ENCODE measurements at places on chromosomes 6 and 20.
A peak's percentile ranks its signal among the peaks of the same experiment; 100 is the strongest.

DNA sequence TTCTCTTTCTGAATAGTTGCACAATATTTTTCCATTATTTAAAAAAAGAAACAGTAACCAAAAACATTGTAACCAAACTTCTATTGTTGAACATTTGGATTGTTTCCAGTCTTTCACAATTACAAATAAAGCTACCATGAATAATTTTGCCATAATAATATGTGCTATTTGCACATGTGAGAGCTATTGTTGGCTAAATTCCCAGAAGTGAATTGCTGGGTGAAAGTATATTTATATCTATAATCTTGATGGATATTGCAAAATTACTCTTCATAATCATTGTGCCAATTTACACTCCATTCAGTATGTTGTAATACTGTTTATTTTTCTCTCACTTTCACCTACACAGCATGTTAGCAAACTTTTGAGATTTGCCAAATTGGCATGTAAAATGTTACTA lies 36.6 kb upstream of the SLC22A16 start:
- DNase-seq = peak; percentile 46

DNA sequence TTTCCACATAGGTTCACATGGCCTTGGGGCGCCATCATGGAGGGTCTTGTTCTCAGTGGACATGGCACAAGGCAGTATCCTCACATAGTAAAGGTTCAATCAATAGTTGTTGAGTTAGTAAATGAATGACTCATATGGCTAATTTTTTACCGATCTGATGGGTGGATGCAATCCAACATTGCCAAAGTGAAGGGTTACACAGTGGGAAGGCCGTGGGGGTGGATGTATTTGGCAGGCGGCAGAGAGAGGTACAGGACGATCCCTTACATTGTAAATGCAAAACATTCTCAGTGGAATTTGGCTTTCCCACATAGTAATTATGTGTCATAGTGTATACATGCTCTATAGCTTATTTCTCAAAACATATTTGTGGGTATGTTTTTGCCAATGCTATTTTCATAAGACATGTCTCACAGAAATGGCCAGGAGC lies 21.0 kb upstream of the PDE7B start:
- DNase-seq = no peak

- no peak for DNase-seq
Observed at GRCh38 chr20:15739035-15739434, 834.2 kb downstream of the KIF16B start.

DNA sequence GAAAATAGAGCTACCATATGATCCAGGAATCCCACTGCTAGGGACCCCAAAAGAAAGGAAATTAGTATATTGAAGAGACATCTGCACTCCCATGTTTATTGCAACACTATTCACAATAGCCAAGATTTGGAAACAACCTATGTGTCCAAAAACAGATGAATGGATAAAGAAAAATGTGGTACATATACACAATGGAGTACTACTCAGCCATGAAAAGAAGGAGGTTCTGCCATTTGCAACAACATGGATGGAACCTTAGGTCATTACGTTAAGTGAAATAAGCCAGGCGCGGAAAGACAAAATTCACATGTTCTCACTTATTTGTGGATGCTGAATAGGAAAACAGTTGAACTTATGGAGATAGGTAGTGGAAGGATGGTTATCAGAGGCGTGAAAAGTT lies 137.3 kb downstream of the ADAT2 start:
- DNase-seq = no peak

DNA sequence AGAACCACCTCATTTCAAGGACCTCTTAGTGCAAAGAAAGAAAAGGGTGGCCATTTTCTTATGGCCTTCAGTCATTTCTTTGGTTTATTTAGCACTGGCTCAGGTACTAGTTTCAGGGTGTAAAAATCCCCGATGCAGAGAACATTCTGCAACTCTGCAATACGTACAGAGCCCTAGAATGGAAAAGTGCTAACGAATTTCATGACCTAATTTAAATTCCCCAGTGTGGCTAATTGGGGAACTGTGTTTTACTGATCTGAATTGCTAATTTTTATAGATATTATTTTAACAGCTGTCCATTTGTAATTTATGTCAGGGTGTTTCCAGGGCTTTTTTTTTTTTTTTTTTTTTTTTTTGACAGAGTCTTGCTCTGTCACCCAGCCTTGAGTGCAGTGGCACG lies 160.7 kb downstream of the UST start:
- no peak for DNase-seq

DNA sequence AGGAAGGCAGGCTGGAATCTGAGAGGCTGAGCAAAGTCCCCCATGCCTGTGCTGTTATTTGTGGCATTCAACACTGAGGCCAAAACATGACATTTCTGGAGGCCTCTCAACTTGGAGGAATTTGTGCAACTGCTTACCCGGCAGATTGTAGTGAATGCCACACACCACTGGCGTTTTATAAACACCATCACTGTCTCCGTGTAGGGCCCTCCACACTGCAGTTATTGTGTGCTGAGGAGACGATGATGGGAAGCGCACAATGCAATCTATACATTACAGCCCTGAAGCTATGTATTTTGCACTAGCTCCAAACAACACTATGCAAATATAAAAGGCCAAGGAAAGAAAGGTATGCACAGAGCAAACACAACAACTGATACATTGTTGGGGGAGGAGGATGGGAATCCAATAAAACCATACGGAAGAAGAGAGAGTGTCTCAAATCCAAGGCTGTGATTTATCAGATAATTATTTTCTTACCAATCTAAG lies 106.5 kb downstream of the SMLR1 start:
- DNase-seq = peak; percentile 58

DNA sequence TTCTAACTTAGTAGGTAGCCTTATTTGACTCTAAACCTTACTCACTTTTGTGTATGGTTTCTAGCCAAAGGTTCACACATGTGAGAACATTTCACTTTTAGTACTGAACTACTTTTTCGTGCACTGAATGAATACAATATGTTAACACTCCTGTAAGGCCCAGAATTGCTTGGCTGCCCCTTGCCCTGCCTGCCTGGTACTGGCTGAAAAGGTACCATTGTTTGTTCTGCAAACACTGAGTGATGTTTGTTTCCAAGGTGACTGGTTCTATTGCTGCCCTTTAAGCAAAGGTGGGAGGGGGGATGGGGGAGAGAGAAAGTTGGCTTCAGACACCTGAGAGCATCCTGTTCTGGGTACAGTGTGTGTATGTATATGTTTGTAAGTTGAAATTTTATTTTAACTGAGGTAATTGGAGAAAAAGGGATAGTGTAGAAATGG lies 31.2 kb downstream of the RREB1 start:
- no peak for DNase-seq

GRCh38 chr6:147438758-147439528 lies 69.5 kb upstream of the SAMD5 start:
- DNase-seq = no peak

DNA sequence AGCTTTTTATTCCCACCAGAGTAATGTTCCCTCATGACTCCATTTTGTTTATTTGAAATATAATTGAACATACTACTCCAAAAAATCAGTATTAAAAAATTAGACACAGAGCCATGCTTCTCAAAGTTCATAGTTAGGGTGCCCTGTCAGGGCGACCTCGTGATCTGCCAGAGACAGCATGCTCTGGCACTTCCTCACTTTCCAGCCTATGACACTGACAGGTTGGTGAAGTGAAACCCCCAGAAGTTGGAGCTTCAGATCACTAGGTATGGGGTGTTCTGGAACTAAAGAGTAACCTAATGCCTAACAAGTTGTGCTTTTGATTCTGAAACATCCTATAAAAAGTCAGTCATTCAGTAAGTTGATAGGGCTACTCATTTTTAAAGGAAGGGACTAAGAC lies 93.0 kb downstream of the TBC1D7 start:
- no peak for DNase-seq

DNA sequence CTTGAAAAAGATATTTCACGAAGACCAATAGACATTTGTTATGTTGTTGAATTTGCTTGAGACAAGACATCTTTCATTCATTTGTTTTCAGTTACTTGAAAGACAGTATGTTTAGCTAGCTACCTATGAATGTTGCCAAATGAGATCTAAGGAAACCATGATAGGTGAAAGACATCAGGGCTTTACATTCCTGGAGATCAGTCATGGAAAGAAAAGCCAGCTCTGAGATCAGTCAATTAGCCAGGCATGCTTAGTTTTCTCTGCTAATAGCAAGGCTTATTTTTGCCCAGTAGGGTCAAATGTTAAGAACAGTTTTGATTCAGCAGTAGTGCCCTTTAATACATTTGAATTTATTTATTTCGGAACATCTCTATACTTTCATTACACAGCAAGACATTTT lies 116.5 kb upstream of the EDN1 start:
- DNase-seq = peak; percentile 74

GRCh38 chr6:149419696-149420404 lies 19.8 kb downstream of the SUMO4 start:
- no peak for DNase-seq

DNA sequence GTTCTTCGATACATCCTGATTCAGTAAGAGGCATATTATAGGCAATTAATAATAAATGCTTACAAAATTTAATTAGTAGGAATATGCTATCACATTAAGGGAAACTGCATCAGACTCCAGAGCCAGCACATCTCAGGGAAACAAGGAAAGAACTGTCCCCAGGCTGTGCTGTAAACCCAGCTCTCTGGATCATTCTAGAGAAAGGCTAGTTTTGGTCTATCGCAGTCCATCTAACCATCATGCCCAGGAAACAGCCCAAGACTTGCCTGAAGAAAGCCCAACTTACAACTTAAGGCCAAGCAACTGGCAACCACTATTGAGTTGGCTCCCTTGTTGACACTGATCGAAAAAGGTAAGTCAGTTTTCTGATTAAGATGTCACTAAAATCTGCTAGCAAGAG lies 11.3 kb downstream of the MAP3K5 start:
- DNase-seq = no peak

GRCh38 chr6:142474531-142475289 lies 172.9 kb downstream of the ADGRG6 start:
- peak; percentile 76 for DNase-seq

GRCh38 chr6:144377586-144378210 lies 92.6 kb downstream of the UTRN start:
- no peak for DNase-seq

- no peak for DNase-seq
Observed at GRCh38 chr6:155093430-155093829, 98.3 kb downstream of the TIAM2 start.

- peak; percentile 36 for DNase-seq
Observed at GRCh38 chr6:8181951-8182845, 79.8 kb upstream of the EEF1E1 start.

DNA sequence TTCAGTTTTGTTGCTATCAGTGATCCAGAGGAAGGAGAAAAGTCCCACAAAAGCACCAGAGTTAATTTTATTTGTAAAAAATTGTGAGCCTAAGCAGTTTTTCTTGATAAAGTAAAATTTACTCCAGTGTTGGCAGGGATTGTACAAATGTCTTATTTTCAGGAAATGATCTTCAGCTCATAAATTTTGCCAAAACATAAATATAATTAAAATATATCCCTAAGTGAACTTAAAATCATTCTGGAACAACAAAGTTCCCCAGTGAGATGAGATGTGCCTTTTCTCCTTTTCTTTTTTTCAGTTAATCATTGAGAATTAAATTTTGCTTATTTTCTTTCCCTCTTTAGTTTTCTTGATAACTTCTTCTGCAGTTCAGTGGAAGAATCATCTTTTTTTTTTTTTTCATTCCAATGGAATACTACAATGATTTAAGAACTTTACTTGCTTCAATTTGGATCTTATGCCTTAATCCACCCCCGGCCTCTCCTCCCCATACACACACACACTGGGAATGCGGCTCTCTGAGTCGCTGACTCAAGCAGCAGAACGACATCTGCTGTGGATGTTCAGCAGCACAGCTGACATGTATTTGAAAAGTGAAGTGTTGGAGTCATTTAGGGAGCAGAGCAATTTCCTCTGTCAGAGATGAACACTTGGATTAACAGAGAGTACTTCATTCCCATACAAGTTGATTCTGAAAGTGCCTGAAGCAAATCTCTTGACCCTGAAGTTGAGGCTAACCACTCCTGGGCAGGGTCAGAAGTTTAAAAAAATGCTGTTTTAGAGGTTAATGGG lies 27.7 kb upstream of the LAMA4 start:
- peak; percentile 81 for DNase-seq

GRCh38 chr6:111824608-111825337 lies 48.5 kb downstream of the FYN start:
- DNase-seq = no peak

GRCh38 chr6:12170351-12171092 lies 119.6 kb upstream of the EDN1 start:
- DNase-seq = peak; percentile 51

- peak; percentile 92 for DNase-seq
Observed at GRCh38 chr6:2353412-2354137, 108.2 kb upstream of the GMDS start.

DNA sequence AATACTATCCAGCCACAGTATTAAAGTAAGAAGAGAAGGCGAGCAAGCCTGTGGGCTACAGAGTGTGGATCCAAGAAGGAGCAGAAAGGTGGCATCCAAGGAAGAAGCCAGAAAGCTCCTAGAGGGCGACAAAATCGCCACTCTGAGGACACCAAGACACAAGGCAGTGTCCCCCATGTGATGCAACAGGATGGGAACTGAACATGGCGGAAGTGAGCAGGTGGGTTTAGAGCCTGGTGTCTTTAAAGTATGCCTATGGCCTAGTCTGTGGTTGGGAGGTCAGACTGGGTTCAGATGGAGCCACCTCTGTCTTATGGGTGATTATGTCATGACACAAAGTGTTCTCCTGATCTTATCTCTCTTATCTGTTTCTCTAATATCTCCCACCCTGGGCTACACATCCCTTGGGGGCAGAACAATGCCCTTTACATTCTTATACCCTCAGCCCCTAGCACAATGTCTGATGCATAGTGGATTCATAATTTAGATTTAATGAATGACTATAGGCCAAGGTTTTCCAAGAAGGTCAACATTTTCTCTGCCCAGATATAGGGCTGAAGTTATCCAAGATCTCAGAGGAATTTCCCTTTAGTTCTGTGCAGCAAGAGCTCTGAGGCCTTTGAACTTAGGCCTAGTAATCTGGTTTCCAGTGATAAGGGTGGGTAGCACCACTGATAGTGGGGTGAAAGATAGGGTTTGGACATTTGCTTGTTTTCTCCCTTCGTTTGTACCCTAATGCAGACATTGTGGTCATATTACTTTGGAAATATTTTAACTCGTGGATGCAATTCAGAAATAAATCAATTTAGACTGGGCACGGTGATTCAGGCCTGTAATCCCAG lies 167.3 kb upstream of the AKIRIN2 start:
- DNase-seq = no peak

- no peak for DNase-seq
Observed at GRCh38 chr6:35677456-35677855, 11.3 kb downstream of the FKBP5 start.

- peak; percentile 53 for DNase-seq
Observed at GRCh38 chr6:28865401-28866204, 58.2 kb downstream of the TRIM27 start.

Data from eye (tissue), 1 donor.